Nucleus accumbens (tissue), 56 donors: ENCODE measurements at places on chromosomes 6 and 20.

- peak; percentile 72 for DNase-seq
These were observed at the start of gene IP6K3 for GRCh38 chr6:33746651-33747100. IP6K3 (minus strand) TSS chr6:33746905; CDS start chr6:33735476, 11,429 bp downstream.

DNA sequence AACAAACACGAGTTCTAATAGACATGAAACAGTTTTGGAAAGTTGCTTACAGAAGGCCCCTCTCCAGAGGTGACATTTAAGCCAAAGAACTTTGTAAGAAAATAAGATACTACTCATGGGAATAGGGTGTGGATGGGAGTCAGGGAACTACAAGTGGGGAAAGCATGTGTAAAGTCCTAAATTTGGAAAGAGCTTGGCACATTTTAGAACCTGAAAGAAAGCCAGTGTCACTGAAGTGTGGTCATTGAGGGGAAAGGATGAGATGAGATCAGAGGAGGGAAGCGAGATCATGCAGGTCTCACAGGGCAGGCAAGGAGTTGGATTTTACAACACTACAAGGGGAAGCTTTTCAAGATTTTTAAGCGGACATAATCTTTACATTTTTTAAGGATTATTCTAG lies 38.0 kb downstream of the VGLL2 start:
- no peak for DNase-seq

DNA sequence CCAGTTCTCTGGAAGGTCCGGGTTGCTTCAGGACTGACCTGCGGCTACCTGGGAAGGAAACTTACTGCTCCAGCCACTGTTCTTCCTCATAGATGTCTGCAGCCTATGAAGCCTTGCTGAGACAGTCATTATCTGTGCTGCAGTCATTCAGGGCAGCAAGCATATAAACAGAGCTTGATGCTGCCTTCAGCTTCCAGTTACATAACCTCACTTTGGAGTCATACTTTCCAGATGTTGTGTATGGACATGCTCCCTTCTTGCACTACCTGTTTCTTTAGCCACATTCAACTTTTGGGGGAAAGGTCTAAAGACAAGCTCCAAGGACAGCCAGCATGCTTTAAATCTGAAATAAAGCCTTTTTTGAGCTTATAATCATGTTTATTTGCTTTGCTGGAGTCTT lies 98.1 kb downstream of the SLC24A3 start:
- DNase-seq = no peak

- no peak for DNase-seq
These were observed 72.2 kb downstream of the SCAF8 start for GRCh38 chr6:154805288-154805911.

- no peak for DNase-seq
These were observed 85.1 kb downstream of the GJA1 start for GRCh38 chr6:121520337-121521163.

- no peak for DNase-seq
These were observed 14.0 kb downstream of the PDRG1 start for GRCh38 chr20:31937820-31938219.

DNA sequence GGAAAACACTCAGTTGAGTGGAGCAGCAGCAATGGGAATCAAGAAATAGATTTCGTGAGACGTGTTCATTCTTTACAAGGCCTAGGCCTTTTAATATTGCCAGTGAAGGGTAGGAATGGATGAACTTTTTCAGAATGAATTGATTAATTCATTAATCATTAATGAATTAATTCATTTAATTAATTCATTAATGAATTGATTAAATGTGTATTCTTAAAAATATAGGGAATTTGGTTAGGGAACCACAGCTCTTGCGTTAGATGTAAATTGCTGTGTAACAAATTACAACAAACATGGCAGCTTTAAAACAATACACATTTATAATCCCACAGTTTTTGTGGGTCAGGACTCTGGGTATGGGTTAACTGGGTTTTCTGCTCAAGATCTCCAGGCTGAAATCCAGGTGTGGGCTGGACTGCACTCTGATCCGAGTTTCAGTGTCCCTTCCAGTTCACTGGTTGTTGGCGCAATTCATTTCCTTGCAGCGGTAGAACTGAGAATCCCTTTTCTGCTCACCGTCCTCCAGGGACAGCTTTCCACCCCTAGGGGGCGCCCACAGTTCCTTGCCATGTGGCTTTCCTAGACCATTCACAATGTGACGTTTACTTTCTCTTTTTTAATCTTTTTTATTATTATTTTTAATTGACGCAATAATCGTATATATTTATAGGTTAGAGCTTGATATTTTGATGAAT lies 32.8 kb upstream of the BCAS1 start:
- peak; percentile 13 for DNase-seq

DNA sequence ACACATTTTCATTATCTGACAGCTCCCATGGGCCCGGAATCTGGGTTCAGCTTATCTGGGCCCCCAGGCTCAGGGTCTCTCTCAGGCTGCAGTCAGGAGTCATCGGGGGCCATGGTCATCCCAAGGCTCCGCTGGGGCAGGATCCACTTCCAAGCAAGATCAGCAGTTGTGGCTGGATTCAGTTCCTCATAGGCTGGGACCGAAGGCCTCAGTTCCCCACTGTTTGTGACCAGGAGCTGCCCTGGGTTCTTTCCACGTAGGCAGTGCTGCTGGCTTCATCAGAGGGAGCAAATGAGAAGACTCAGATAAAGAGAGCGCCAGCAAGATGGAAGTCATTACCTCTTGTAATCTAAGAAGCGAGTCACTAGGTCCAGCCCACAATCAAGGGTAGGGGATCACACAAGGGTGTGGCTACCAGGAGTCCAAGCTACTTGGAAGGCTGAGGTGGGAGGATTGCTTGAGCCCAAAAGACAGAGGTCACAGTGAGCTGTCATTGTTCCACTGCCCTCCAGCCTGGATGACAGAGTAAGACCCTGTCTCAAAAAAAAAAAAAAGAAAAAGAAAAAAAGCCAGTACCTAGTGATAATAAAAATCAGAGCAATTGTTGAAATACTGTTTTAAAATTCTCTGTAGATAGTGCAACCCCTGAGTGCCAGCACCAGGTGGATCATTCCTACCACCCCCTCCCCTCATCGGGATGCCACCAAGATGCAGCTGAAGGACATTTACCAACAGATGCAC lies 162.7 kb downstream of the NFATC2 start:
- no peak for DNase-seq

DNA sequence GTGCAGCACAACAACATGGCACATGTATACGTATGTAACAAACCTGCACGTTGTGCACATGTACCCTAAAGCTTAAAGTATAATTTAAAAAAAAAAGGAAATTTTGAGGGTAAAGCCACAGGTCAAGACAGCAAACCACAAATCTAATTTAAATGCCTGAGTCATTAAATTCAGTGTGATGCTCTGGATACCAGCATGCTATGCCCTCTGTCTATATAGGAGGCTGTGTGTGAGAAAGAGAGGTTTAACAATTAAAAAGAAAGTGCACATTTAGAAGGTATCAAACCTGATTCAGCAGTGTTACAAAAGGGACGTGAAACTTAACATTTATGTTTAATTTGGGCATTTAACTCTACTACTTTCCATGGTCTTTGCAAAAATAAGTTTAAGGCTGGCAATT lies 276.3 kb downstream of the ADGRB3 start:
- DNase-seq = no peak

- no peak for DNase-seq
These were observed 43.0 kb upstream of the KCNK16 start for GRCh38 chr6:39365281-39366074.

DNA sequence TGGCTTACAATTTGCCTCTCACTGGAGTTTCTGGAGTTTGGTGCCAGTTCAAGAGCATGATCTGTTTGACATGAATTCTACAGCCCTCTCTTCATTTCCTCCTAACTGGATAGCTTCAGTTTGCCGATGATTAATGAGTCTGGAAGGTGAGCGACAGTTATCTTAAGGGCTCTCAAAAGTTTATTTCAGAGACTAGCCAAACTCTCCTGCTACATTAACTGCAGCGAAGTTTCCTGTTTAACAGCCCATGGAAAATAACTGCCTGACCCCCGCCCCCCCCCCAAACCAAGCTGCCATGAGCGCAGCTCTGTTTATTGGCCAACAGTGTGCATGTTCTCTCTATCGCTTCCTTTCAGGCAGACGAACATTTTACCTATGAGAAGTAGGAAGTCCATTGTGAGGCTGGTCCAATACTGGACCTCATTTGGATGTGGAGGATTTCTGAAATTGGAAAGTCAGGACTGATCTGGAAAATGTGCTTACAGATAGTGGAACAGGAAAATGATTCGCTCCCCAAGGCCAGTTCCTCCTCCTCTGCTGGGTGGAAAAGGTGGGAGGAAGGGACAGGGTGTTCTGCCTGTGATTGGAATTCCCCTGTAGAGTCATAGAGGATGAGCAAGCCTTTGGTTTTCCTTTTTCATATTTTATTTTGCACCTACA lies 522.2 kb upstream of the JAG1 start:
- no peak for DNase-seq

GRCh38 chr6:132817554-132818403 lies 3.4 kb downstream of the RPS12 start:
- DNase-seq = no peak

DNA sequence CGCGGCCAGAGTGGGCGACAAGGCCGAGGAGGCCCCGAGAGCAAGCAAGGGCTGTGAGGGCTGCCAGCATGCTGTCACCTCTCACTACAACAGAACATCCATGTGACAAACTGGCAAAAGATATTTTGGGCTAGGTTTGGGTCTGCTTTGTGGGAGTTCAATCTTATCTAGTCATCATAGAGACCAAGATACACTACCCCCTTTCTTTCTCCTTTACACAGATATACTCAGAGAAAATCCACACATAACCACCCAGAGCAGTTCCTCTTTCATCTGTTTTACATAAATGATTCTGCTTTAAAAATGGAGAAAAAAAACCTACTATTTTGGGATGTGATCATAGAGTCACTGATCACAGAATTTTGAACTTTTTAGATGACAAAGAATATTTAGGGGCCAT lies 16.8 kb downstream of the SOX4 start:
- no peak for DNase-seq

DNA sequence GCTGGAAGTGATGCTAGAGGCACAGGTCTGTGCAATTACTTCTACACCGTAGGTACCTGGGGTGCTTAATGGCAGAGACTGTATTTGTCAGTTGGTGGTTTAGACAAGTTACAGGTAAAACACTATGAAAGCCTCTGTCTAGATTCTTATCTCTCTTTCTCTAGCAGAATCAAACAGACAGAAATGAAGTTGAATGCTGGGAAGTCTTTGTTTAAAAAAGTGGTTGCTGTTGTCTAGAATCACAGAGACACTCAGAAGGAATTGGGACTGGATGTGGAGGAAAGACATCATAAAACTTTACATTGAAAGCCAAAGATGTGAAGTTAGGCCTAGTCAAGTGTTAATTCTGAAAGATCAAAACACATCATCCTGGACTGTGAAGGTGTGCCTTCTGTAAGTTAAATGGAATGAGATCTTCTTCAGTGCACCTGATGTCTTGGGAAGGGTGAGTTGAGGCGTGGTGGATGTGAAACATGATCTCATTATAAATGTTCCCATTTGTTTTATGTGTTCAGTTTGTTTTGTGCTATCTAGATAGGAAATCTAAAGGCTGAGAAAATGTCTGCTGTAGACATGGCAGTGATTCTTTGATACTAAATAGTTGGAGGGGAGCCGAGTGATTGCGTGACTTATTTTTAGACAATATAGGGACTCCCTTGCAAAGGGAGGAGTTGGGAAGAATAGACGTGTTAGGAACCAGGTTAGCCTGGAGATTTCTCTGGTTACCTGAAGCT lies 290.2 kb downstream of the SOX4 start:
- DNase-seq = no peak

DNA sequence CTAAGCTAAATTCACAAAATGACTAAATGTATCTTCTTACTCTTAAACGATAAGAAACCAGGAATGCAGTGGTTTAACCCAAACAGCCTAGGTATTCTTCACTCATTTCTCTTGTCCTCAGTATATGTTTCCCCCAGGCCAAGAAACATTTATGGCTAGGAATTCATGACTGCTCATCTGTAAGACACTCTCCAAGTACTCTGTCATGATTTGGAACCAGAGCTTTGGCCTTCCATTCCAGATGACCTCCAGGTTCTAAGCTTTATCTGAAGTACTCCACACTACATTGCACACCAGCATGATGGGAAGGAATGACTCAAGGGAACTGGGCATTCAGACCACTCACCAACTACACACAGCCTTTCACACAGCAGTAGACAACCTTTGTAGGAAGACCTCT lies 29.3 kb downstream of the NT5E start:
- no peak for DNase-seq

DNA sequence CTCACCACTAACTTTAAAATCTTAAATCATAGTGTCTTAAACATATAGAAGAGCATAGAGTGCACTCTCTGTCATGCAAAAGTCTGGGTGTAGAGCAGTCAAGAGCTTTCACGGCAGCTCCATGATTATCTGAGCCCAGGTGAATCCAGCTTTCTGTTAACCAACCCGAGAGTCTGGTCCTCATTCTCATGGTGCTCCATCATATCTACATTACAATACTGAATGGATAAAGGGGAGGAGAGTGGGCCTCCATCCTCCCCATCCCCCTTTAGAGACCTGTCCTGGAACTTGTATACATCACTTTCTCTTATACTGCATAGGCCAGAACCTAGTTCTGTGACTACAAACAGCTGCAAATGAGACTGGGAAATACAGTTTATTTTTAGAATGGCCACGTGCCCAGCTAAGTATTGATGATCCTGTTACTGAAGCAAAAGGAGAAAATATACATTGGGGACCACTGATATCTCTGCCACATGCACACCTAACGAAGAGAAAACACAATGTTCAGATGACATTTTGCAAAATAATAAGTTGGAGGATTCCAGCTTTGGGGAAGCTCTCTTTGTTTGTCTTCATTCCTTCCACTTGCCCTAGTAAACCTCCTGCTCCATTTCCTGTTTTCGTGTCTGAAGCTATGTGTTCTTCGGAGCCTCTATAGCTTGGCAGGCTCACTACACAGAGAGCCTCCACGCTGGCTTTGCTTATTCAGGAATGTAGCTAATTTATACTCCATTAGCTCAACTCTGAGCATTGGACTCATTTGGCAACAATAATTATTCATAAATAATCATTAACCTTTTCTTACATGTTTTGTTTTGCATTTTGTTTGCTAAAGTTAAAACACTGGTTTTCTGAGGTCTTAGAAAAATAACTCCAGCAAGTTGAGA lies 110.1 kb downstream of the IYD start:
- no peak for DNase-seq
